ENCODE measurements at places on chromosomes 6 and 20. TPM values are rescaled to one million over a fixed set of nuclear protein-coding genes. Genes with fewer than 3 reads are reported as not detected.

PDYN gene
- total RNA-seq, result 0.06 TPM

LAMP5 gene
- 100 TPM for total RNA-seq

COL9A3 gene
- total RNA-seq, result 2.4 TPM

HDGFL1 gene
- 1.5 TPM for total RNA-seq

ACAT2 gene
- 48.8 TPM for total RNA-seq

SLC13A3 gene
- total RNA-seq, result 3.7 TPM

LPA gene
- total RNA-seq, result 0.05 TPM

LTA gene
- 0.70 TPM for total RNA-seq

SLC35D3 gene
- total RNA-seq, result not detected

CRISP3 gene
- not detected for total RNA-seq

NKX2-4 gene
- not detected for total RNA-seq

LY6G6F gene
- not detected for total RNA-seq

SPEF1 gene
- total RNA-seq, result 28.5 TPM

TFAP2C gene
- total RNA-seq, result 0.50 TPM

ZNF165 gene
- total RNA-seq, result 0.71 TPM

LST1 gene
- 0.85 TPM for total RNA-seq

MDFI gene
- 37.7 TPM for total RNA-seq

HMGCLL1 gene
- total RNA-seq, result 0.21 TPM

TXLNB gene
- total RNA-seq, result 0.29 TPM

CFB gene
- 300 TPM for total RNA-seq

TBXT gene
- 0.13 TPM for total RNA-seq

MPIG6B gene
- 0.51 TPM for total RNA-seq

SYCP2L gene
- total RNA-seq, result 3.2 TPM

LGSN gene
- total RNA-seq, result not detected

OOEP gene
- total RNA-seq, result not detected

SIRPD gene
- 0.13 TPM for total RNA-seq

PPIL6 gene
- 1.8 TPM for total RNA-seq

SIRPB1 gene
- total RNA-seq, result not detected

TPD52L1 gene
- total RNA-seq, result 36.2 TPM
